IPS DF 19.7 (cell line): ENCODE measurements at places on chromosomes 16 and 17.

DNA sequence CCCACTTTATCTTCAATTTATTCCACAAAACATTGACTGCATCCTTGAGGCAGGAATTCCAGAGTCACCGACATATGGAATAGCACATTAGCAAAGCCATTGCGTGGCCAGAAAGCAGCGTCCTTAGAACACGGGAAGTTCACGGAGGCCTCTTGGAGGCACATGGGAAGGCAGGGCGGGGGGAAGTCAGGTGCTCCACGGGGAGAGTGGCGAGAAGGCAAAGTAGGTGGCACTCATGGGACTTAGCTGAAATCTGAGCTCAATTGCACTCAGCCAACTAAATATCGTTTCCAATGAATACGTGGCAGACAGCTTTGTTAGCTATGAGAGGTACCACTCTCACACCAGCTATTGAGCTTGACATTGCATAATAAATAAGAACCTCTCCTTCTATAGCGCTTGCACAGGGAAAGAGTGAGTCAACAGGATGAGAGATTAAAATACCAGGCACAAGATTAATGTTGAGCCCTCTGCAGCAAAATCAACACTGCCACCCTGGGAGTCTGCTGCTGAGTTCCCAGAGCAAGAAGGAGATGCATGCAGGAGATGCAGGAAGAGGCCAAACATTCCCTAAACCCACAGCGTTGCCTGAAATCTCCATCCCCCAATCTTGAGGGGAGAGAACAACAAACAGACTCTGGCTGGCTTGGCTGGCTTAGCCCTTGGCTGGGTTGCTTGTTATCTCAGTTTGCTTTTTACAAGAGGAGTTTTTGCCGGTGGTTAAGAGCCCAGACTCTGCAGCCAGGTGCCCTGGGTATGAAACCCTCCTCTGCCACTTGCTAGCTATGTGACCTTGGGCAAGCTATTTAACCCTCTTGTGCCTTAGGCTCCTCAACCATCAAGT is 28.8 kb downstream of the ABCC12 start:
- no peak for DNase-seq

GRCh38 chr17:41939044-41939692 is 8.8 kb downstream of the ODAD4 start:
- DNase-seq: no peak

DNA sequence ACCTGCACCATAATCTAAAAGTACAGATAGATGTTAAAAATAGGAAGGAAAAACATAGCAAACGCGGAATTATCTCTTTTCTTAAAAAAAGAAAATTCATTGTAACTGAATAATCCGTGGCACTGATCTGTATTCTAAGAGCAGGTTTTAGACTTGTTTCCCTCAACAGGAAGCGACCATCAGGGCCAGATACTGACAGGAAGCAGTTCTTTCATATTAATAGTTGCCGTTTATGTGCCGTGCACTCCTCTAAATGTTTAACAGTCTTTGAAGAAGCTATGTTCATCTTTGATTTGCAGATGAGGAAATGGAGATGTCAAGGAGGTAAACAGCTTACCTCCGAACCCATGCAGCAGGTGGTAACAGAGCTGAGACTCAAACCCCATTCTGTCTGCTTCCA is 23.6 kb downstream of the DYNLRB2 start:
- no peak for DNase-seq

- no peak for DNase-seq
Observed at GRCh38 chr16:31219154-31219741, 2.3 kb upstream of the PYDC1 start.

- DNase-seq: no peak
Observed at GRCh38 chr16:16763449-16763848, 384.5 kb downstream of the NPIPA7 start.

- no peak for DNase-seq
Observed at GRCh38 chr16:3101841-3102470, 2.9 kb upstream of the ZSCAN10 start.

DNA sequence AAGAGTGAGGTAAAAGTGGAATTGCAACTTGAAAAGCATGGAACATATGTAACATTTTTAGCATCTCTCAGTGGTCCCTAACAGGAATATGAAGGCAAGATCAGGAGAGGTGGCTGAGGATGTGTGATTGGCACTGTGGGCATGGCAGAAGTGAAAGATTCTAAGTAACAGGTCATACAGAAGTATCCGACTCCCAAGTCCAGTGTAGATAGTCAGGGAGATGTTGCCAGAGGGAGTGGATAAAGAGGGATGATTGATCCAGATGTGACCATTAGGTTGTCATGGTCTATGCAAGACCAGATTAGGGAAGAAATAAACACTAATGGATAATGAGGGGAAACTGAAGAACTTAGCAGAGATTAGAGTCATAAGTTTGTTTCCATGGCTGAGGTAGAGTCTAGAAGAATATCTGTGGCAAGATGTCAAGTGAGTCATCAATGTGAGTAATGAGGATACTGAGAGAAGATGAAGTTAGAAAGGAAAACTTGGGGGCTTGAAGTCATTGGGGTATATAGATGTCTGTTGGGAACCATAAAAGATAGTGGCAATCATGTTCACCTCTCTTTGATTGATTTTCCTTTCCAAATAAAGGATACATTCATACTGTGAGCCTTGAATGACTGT is 23.9 kb upstream of the CAPNS2 start:
- no peak for DNase-seq

GRCh38 chr17:67260170-67260987 is 15.4 kb upstream of the HELZ start:
- DNase-seq: no peak

- DNase-seq: no peak
Observed at GRCh38 chr17:73430165-73430680, 118.4 kb upstream of the CDC42EP4 start.

DNA sequence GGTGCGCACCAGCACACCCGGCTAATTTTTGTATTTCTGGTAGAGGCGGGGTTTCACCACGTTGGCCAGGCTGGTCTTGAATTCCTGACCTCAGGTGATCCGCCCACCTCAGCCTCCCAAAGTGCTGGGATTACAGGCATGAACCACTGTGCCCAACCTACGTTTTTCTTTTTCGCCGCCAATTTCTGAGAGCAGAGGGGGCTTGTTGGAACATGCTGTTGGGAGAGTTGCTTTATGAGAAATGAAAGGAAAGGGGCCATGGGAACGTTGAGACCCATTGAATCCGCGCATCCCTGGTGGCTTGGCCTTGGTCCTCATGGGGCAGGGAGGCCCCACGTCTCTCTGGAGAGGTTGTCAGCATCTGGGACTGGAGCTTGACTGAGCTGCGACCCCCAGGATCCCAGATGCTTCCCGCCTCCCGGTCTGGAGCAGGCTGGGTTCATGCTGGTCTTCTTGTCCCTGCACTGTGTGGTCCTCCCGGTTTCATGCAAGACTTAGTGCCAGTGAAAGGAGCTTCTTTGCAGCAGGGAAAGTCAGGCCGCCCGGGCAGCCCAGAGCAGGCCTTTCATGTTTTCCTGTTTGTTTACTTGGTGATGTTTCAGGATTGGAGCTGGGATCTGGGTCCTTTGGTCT is 22.8 kb downstream of the CRISPLD2 start:
- DNase-seq: no peak

GRCh38 chr16:48047720-48048119 is 108.1 kb downstream of the ABCC12 start:
- DNase-seq: no peak

DNA sequence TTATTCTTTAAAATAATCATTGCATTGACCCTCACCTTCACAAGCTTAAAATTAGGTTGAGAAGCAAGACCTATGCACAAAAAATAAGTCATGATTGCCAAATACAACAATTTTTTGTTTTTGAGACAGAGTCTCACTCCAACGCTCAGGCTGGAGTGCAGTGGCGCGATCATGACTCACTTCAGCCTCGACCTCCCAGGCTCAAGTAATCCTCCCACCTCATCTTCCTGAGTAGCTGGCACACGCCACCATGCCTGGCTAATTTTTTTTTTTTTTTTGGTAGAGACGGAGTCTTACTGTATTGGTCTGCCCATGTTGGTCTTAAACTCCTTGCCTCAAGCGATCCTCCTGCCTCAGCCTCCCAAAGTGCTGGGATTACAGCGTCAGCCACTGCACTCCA is 24.2 kb downstream of the ZNF652 start:
- no peak for DNase-seq

DNA sequence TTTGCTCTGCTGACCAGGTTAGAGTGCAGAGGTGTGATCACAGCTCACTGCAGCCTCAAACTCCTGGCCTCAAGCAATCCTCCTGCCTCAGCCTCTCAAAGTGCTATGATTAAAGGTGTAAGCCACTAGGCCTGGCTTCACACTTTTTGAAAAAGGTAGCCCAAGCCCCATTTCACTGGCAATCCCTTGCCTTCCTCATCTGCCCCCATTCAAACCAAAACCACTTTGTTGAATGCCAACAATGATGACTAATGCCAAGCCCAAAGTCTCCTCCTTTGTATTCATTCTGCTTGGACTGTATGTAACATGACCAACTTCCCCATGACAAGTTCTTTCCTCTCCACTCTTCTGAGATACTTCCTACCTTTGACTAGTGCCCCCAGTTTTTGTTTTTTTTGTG is 33.1 kb downstream of the N4BP1 start:
- no peak for DNase-seq

GRCh38 chr17:44362949-44363612 is 572 bp downstream of the FAM171A2 start:
- no peak for DNase-seq

GRCh38 chr17:9647014-9647413 is 1.7 kb downstream of the USP43 start:
- no peak for DNase-seq

GRCh38 chr17:40331743-40332641 is 23.0 kb downstream of the RARA start:
- DNase-seq: no peak

DNA sequence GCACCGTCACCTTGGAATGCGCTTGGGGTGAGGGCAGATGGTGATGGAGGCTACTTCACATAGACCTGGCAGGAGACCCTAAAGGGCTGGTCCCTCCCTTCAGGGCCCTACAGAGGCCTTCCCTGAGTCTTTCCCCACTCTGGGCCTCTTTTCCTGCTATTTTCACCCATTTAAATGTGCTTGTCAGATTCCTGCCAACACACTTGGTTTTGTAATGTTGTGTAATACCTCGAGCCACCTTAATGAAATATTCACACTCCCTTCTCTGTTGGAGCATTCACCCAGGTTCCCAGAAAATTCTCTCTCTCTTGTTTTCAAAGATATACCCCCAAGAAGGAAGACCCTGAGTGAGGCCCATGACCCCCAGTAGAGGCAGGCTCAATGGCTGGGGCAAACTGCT is 456.6 kb upstream of the DYNLRB2 start:
- DNase-seq: no peak

- no peak for DNase-seq
Observed at GRCh38 chr17:79950306-79950705, 85.4 kb downstream of the TBC1D16 start.

DNA sequence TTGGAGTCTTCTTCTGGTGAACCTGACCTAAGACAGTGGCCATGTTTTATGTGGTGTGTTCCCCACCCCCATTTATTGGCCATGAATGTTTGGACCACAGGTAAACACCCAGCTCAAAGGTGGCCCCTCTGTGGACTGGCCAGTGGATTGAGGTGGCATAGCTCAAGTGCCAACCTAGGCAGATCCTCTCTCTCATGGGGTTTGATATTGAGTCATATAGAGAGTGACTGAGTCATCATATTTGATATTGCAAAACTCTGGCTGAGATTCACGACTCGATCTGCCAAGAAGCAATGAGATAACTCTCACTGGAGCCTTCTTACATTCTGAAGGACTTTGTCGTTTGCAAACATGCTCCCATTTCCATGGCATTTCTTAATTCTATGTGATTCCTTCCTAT is 10.5 kb upstream of the TEKT3 start:
- no peak for DNase-seq

- no peak for DNase-seq
Observed at GRCh38 chr17:9432134-9432885, 143.3 kb downstream of the STX8 start.

- no peak for DNase-seq
Observed at GRCh38 chr16:76900285-76901263, 290.4 kb upstream of the MON1B start.

DNA sequence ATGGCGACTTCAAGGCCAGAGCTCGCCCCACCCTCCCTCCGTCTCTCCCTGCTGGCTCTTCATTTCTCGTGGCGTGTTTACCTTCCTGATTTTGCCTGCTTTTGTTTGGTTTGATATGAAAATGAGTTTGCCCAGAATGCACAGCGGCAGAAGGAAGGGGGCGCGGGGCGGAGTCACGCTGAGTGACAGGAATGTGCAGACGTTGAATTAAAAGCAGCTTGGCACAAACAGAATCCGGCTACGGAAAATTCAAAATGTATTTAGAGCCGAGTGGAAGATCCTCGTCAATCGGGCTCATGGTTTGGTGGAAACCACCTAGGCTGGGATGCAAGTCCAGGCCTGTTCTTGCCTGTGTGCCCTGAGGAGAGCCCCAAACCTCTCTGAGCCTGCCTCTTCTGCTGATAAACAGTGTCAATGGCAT is 102.7 kb downstream of the SDK2 start:
- DNase-seq: no peak

DNA sequence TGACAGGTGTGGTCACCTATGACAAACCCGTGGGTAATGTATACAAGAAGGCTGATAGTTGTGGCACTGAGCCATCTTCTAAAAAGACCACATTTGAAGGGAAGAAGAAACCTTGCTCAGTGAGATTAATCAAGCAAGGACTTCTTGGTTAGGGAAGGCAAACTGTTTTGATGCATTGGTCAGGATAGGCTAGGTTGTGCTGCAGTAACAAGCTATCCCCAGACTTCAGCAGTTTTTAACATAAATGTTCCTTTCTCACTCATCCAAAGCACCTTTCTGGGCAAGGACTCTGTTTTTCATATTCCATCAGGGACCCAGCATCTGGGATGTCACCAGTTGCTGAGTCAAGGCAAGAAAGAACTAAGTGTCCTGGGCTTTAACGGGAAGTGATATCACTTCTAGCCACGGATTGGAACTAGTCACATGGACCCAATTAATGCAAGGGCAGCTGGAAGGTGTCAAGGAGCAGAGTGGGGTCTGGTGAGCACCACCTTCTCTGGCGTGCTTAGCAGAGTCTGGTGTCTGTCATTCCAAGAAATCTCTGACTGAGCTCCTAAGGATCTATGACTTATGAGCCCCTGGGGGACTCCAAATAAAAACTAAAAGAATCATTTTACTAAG is 52.0 kb upstream of the CCL2 start:
- no peak for DNase-seq

GRCh38 chr16:52256310-52257078 is 290.4 kb downstream of the TOX3 start:
- no peak for DNase-seq

GRCh38 chr16:5430598-5430997 is 333.0 kb upstream of the EEF2KMT start:
- no peak for DNase-seq

DNA sequence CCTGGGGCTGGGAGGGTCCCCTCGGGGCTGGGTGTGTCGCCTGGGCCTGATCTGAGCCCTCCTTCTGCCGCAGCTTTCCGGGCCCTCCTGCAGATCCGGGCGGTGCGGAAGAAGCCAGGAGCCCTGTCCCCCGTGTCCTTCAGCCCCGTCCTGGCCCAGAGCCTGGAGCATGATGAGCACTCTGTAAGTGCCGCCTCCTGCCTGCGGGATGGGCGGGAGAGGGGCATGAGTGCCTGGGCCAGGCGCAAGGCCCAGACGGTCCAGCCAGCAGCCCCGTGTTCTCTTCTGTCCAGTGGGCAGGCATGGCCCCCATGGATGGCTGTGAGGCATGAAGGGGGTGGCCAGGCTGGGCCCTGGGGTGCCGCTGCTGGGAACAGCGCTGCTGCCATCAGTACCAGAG is 16.0 kb upstream of the NUDT16L1 start:
- no peak for DNase-seq
